Fibroblast of lung (primary cell): ENCODE measurements at places on chromosomes 6 and 20. TPM values are rescaled to one million over a fixed set of nuclear protein-coding genes. Genes with fewer than 3 reads are reported as not detected.

The JPH2 gene
- 0.51 and 4.9 TPM in 2 replicates for polyA plus RNA-seq

The GLP1R gene
- not detected in 2 replicates for polyA plus RNA-seq

The CCM2L gene
- polyA plus RNA-seq = not detected in 2 replicates

The MACROD2 gene
- 0.28 and 0.54 TPM in 2 replicates for polyA plus RNA-seq

The TRIM31 gene
- polyA plus RNA-seq = not detected in 2 replicates

DNA sequence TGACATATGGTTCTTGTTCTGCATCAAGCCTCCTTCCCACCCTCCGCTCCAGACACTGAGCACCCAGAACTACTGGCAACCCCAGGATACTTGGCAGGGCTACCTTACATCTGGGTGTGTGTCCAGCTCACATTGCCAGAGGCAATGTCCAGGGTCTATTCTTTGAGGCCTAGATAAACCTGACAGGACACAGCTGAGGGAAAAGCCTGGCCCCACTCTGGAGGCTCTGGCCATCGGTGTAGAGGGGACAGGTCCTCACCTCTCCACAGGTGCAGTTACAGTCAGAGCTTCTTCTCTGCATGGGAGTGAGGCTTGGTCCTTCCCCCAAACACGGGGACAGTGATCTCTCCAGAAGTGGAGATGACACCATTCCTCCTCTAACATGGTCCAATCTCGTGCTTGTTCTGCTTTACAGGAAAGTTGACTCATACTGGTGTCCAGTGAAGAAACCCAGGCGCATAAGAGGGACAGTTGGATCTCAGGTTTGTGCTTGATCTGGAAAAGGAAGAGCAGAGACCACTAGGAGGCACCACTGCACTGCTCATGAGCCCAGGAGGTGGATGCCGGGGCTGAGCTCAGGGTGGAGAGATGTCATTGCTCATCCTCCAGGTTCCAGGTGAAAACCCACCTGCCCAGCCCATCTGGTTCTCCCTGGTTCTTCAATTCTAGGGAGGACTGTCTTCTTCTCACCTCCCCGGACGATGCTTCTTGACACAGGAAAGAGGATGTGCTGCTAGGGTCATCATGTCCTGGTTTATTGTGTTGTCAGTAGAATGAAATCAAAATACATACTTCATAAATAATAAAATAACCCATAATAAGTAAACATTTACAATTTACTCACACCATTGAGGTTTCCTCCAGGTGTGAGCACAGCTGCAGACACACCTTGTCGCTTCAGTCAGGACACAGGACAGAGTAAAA is 14.7 kb downstream of the HLA-F start:
- peak; percentile 43 for DNase-seq

GRCh38 chr6:110296241-110297025 is 61.7 kb downstream of the METTL24 start:
- no peak for DNase-seq

- peak; percentile 92 for DNase-seq
Observed at GRCh38 chr6:165181951-165182414, 127.4 kb downstream of the C6orf118 start.

- DNase-seq = peak; percentile 76
Observed at GRCh38 chr6:31822036-31822821, 5.3 kb upstream of the HSPA1B start.

DNA sequence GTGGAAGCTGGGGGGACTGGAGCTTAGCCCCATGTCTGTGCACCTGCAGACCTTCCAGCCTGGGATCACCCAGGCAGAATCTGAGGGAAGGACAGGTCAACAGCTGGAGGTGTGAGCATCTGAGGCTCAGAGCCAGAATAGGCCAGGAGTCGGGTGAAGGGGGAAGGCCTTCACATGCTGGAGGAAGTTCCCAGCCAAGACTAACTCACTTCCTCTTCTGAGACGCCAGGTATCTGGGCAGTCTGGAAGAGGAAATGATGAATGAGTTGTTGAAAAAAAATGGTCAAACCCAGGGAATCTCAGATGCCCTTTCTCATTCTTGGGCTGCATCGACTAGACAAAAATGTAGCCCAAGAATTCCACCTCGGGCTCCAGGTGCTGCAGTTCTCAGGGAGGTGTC is 73.6 kb upstream of the TIAM2 start:
- DNase-seq = no peak

DNA sequence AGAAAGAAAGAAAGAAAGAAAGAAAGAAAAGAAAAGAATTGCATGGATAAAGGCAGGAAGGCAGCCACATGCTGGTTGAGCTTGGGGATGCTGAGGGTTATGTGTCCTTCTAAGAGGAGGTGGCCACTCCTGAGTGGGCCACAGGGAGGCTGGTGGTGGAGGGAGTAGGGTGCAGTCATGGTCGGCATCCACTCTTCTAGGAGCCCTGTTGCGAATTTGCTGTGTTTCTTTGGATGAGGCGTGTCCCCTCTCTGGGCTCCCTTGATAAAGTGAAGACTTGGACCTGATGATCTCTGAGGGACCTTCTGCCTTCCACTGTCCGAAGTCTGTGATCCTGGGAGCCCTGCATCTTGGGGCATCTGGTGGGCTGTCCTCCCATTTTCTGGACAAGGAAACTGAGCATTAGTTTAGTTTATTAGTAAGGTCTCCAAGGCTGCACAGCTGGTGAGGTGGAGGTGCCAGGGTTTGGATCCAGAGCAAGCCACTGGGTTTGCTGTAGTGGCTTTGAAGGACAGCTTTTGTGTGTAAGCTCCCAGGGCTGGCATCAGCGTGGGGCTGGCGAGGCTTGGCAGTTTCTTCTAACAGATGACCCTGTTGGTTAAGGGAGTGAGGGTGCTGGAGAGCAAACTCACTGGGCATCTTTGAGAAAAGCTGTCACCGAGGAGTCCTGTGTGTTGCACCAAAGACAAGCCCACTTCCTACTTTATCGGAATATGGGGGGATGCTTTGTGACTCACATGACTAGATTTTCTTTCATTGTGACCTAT is 4.3 kb downstream of the DLGAP4 start:
- DNase-seq = no peak
